ENCODE measurements at places on chromosomes 16 and 17. TPM values are rescaled to one million over a fixed set of nuclear protein-coding genes. Genes with fewer than 3 reads are reported as not detected.
A peak's percentile ranks its signal among the peaks of the same experiment; 100 is the strongest.

Gene FMNL1
- total RNA-seq, result 504 TPM

Gene ADAD2
- total RNA-seq, result not detected

Gene MAF
- total RNA-seq, result 30.1 TPM

Gene CIITA
- 103 TPM for total RNA-seq

Gene MLST8
- 45.7 TPM for total RNA-seq

Gene OR1F1
- total RNA-seq, result not detected

Gene ST3GAL2
- total RNA-seq, result 34.2 TPM

DNA sequence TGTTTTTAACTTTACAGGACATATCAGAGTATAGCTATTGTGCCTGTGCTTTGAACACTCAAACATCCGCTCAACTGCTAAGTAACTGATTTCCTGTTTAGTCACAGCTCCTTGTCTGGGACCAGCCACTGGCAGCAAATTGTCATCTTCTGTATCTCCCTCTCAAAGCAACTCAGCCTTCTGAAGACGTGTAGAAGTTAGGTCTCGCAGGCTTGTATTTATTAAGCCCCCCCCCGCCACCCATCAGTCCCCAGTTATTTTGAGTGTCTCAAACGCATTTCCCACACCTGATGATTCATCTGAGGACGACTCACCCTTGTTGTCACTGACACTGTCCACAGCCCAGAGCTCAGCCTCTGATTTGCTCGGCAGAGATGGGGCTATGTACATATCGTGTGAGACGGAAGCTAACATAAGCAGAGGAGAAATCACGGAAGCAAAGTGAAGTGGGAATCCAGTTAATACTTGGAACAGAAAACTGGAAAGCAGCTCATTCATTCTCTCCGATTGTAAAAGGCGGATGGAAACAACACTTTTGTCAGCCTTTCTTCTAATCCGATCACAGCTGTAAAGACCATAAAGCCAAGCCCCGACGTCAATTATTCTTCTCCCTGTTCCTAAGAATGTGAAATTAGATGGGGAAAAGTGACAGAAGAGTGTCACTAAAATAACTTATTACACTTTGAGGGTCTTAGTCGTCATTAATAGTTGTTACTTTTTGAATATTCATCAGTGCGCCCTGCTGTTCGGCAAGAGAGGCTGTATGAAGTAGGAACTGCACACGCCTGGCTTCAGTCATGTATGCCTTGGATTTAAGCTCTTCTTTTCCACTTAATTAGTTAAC lies 64.2 kb downstream of the PITPNC1 start:
- H3K27me3 ChIP-seq, result no peaks in the 10 kb centered on the region
- H3K36me3 ChIP-seq, result peaks cover 16% of the 10 kb centered on the region
- H3K27ac ChIP-seq, result peak overlapping the region; percentile 99
- peaks cover 56% of the 10 kb centered on the region for H3K4me1 ChIP-seq

DNA sequence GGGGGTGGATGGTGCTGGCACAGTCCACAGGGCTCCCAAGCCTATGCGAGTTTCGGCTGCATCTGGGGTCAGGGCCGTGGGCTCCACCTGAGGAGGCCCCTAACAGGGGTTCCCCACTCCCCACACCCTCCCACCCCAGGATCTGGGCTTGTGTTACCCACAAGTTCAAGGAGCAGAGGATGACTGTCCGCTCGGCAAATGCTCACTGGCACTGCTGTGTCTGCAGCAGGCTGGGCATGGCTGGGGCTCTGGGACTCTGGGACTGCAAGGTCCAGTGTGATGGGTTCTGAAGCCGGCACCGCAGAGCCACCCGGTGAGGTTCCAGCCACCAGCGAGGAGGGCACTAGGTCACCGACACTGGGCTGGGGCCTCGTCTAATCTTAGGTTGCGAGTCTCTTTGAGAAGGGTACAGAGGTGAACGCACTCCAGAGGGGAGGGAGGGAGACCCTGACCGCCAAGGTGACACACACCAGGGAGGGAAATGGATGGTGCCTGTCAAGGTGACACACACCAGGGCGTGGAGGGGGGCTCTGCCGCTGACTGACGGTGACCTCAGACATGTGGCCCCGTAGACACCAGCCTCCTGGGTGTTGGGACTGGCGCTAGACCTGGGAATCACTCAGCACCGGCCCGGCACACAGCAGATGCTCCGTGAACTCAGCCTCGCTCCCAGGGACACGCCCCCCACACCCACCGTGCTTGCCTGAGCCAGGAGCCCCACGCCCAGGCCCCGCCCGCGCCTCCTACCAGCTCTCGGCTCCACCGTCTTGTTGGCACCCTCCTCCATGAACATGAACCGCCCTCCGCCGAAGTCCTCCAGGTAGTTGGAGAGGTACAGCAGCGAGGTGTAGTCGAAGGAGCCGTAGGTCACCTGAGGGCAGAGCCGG lies 20.5 kb upstream of the HEXD start:
- no peaks in the 10 kb centered on the region for H3K27me3 ChIP-seq
- H3K4me1 ChIP-seq, result peaks cover 15% of the 10 kb centered on the region
- H3K36me3 ChIP-seq, result peaks cover 5% of the 10 kb centered on the region
- H3K4me3 ChIP-seq, result no peak overlapping the region

DNA sequence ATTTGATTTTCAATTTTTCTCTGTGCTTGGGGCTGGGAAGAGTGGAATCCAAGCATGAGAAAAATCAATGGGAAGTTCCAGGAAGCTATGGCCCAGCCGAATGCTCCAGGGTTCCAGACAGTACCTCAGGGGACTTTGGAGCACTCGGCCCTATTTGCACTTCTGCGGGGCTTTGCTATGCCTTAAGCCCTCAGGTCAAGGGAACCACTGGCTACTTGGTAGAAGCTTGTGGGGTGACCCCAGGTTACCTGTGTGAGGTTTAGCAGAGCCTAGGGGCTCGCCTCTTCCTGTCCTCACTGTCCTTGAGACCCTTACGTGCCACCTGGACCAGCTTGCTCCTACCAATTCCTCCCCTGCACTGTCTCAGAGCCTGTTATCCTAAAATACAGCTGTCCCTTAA lies 121.3 kb downstream of the MGAT5B start:
- H3K27me3 ChIP-seq, result no peaks in the 10 kb centered on the region
- no peaks in the 10 kb centered on the region for H3K36me3 ChIP-seq
- H3K4me1 ChIP-seq, result peaks cover 11% of the 10 kb centered on the region
- DNase-seq, result no peak
- no peak overlapping the region for H3K4me3 ChIP-seq

GRCh38 chr17:74921026-74921681 lies 1.9 kb downstream of the USH1G start:
- DNase-seq, result no peak
- no peaks in the 10 kb centered on the region for H3K36me3 ChIP-seq
- peaks cover 67% of the 10 kb centered on the region for H3K27me3 ChIP-seq
- no peak overlapping the region for H3K27ac ChIP-seq
- peaks cover 6% of the 10 kb centered on the region for H3K4me1 ChIP-seq

DNA sequence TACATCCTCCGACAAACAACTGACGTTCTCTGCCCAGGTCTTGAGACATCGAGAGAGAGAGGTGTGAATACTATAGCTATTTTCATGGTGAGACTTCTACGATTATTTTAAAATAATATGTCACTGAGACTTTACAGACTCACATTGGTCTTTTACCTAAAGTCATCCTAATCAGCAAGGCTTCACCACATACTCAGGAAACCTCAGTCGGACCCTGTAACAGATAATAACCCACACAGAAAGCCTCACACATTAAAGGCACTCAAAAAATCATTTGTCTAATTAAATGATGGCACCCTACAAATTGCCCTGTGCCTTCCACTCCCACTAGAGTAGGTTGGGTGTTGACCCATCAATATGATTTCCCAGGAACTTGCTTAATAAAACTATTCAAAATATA lies 19.8 kb upstream of the SLC39A11 start:
- H3K4me1 ChIP-seq, result no peaks in the 10 kb centered on the region
- H3K27ac ChIP-seq, result no peak overlapping the region
- peaks cover 4% of the 10 kb centered on the region for H3K27me3 ChIP-seq

- H3K27ac ChIP-seq, result no peak overlapping the region
- H3K4me3 ChIP-seq, result no peak overlapping the region
- H3K4me1 ChIP-seq, result no peaks in the 10 kb centered on the region
- DNase-seq, result no peak
Observed at GRCh38 chr17:81576621-81577277, 24.6 kb upstream of the FAAP100 start.

DNA sequence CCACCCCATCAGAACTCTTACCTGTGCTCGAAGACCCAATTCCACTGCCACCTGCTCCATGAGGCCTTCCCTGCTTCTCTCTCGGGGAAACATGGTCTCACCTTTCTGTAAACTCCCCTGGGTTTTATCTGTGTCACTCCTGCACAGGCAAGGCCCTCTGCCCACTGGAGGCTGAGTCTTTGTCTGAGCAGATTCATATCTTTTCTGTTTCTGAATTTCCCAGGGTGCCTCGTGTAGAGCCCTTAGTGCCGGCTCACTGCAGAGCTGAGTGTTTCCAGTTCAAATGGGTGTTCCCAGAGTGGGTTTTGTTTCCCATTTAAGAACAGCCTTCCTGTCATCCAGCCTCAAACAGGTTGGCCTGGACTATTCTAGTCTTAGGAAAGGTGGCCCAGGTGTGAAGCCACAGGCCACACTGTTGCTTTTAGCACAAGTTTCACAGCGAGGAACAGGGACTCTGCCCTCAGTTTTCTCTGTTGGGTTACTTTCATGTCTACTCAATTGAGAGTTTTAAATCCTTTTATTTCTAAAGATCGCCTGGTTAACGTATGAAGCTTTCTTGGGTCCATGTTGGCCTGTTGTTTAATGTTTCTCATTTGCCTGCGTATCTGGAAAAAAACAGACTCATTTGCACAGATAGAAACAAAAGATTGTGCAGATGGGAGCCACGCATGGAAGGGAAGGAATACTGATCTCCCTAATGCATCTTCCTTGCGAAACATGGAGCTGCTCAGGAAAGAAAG lies 228.7 kb downstream of the MSI2 start:
- peaks cover 45% of the 10 kb centered on the region for H3K4me1 ChIP-seq
- no peaks in the 10 kb centered on the region for H3K27me3 ChIP-seq
- no peak overlapping the region for H3K4me3 ChIP-seq

DNA sequence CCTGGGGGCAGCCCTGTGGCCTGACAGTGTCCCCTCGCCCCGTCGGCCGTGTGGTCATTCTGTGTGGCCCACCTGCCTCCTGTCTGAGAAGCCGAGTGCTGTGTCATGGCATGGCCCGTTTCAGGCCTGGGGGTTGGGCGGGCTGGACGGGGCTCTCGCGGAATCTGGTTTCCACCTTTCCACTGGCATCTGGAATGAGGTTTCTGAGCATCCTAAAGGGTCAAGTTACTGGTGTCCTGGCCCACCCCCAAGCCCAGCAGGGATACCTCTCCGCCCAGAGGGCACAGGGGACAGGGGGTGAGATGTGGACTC lies 7.8 kb downstream of the DBNDD1 start:
- no peaks in the 10 kb centered on the region for H3K36me3 ChIP-seq
- H3K27me3 ChIP-seq, result peaks cover 26% of the 10 kb centered on the region
- H3K4me3 ChIP-seq, result no peak overlapping the region
- no peak for DNase-seq

DNA sequence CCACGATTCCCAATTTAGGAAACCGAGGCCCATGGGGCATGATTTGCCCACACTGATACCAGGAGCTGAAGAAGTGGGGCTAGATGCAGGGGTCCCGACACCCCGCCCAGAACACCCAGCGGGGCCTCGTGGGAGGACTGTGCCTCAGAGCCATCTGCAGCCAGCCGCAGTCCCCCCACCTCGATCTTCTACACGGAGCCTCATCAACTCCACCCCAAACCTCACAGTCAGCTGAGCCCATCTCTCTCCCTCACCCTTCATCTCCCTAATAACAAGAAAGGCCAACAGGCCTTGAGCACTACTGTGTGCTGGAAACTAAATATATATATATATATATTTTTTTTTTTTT lies 4.2 kb downstream of the ITGAE start:
- H3K27ac ChIP-seq, result peak overlapping the region; percentile 86
- DNase-seq, result peak; percentile 86
- H3K4me3 ChIP-seq, result peak overlapping the region; percentile 81
- H3K27me3 ChIP-seq, result peaks cover 3% of the 10 kb centered on the region

DNA sequence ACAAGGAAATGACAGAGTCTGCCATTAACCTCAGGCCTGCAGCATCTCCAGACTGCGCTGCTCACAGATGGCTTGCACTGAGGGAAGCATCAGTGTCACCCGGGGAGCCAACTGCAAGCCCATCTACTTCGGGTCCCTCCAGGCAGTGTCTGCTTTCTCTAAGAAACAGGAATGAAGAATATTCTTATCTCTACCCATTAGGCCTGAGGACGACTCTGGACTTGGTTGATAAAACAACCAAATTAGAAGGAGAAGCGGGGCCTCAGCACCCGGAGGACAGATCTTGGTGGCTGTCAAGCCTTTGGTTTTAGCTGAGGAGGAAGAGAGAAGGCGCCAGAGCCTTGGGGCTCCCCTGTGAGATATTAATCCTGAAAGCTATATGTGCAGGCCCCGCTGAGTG lies 19.5 kb upstream of the MGAT5B start:
- no peak overlapping the region for H3K4me3 ChIP-seq
- no peak for DNase-seq
- no peak overlapping the region for H3K27ac ChIP-seq

GRCh38 chr16:6018848-6019489 lies 921.4 kb upstream of the EEF2KMT start:
- H3K4me1 ChIP-seq, result no peaks in the 10 kb centered on the region
- H3K27me3 ChIP-seq, result peaks cover 6% of the 10 kb centered on the region
- H3K4me3 ChIP-seq, result no peak overlapping the region

DNA sequence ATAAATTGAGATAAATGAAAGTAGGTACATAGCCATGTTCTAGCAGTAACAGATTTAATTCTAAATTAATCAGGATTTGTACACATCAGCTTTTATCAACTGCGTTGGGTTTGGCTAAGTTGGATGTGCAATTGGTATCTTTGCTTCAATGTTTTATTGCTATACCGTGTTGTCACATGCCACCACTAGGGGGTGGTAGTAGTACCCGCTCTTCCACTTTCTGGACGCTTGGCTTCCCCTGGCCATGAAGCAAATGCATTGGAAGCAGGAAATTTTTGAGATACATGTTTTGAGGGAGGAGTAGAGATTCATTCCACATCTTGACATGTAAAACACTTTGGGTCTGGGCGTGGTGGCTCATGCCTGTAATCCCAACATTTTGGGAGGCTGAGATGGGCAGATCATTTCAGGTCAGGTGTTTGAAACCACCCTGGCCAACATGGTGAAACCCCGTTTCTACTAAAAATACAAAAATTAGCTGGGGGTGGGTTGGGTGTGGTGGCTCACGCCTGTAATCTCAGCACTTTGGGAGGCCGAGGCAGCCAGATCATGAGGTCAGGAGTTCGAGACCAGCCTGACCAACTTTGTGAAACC lies 58.6 kb downstream of the EMP2 start:
- peaks cover 2% of the 10 kb centered on the region for H3K27me3 ChIP-seq
- no peak overlapping the region for H3K27ac ChIP-seq
- H3K4me1 ChIP-seq, result peaks cover 4% of the 10 kb centered on the region

GRCh38 chr16:70522216-70523075 lies 908 bp downstream of the COG4 start:
- H3K4me3 ChIP-seq, result peak overlapping the region; percentile 96
- H3K27me3 ChIP-seq, result no peaks in the 10 kb centered on the region
- peak overlapping the region; percentile 97 for H3K27ac ChIP-seq
- H3K36me3 ChIP-seq, result peaks cover 47% of the 10 kb centered on the region

- H3K36me3 ChIP-seq, result no peaks in the 10 kb centered on the region
- H3K4me3 ChIP-seq, result no peak overlapping the region
- DNase-seq, result no peak
- peaks cover 10% of the 10 kb centered on the region for H3K27me3 ChIP-seq
- no peak overlapping the region for H3K27ac ChIP-seq
Observed at GRCh38 chr17:51463353-51463752, 203.0 kb downstream of the UTP18 start.
